ENCODE measurements at places on chromosomes 16 and 17.
A peak's percentile ranks its signal among the peaks of the same experiment; 100 is the strongest.

- no peaks in the 10 kb centered on the region for H3K27me3 ChIP-seq
- H3K4me3 ChIP-seq: no peak overlapping the region
- H3K36me3 ChIP-seq: peaks cover 62% of the 10 kb centered on the region
- peaks cover 8% of the 10 kb centered on the region for H3K4me1 ChIP-seq
- H3K27ac ChIP-seq: peak overlapping the region; percentile 58
- DNase-seq: no peak
Observed at GRCh38 chr17:4100883-4101756, 41.7 kb downstream of the ZZEF1 start.

DNA sequence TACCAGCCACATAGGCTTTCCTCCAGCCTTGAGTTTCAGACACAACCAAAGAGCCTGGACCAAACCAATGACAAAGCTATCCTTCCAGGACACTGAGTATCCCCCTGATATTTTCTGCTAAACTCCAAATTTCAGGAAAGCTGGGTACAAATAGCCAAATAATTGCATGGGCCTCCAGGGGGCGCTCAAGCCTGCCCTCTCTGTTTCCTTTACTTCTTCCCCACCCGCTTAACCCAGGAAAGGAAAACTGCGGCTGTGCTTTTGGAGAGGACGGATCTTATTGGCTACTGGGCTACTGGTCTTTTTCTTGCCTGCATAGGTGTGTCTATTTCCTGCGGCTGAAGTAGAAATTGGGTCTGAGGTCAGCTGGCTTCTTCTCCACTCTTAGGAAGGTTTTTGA is 30.1 kb downstream of the GNGT2 start:
- no peak overlapping the region for H3K4me3 ChIP-seq
- H3K27me3 ChIP-seq: no peaks in the 10 kb centered on the region
- no peaks in the 10 kb centered on the region for H3K4me1 ChIP-seq
- no peaks in the 10 kb centered on the region for H3K36me3 ChIP-seq
- DNase-seq: no peak

GRCh38 chr16:24918641-24919040 is 72.9 kb downstream of the SLC5A11 start:
- no peaks in the 10 kb centered on the region for H3K4me1 ChIP-seq
- no peak overlapping the region for H3K27ac ChIP-seq
- H3K27me3 ChIP-seq: no peaks in the 10 kb centered on the region

DNA sequence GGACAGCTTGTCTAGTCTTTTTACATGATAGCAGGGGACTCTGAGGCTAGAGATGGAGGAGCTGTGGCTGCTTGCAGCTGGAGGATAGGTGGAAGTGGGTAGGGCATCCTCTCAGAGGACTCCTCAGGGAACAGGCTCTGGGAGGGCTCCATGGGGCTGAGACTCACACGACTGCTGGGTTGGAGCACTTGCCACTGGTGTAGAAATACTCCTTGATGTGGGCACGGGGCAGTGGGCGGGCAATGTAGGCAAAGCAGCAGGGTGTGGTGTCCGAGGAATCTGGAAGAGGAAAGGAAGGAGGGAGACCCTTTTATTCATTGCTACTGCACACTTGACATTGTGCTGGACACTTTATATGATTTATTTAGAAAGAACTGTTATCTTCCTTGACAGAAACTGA is 1.8 kb downstream of the CCL5 start:
- H3K4me1 ChIP-seq: no peaks in the 10 kb centered on the region
- H3K27me3 ChIP-seq: no peaks in the 10 kb centered on the region
- H3K27ac ChIP-seq: no peak overlapping the region

GRCh38 chr17:33116021-33116551 is 124.4 kb downstream of the SPACA3 start:
- H3K27ac ChIP-seq: no peak overlapping the region
- DNase-seq: no peak
- H3K36me3 ChIP-seq: no peaks in the 10 kb centered on the region

GRCh38 chr16:71369494-71369893 is 11.0 kb downstream of the CALB2 start:
- no peaks in the 10 kb centered on the region for H3K27me3 ChIP-seq
- no peak for DNase-seq
- no peak overlapping the region for H3K4me3 ChIP-seq
- H3K4me1 ChIP-seq: no peaks in the 10 kb centered on the region
- H3K27ac ChIP-seq: no peak overlapping the region

DNA sequence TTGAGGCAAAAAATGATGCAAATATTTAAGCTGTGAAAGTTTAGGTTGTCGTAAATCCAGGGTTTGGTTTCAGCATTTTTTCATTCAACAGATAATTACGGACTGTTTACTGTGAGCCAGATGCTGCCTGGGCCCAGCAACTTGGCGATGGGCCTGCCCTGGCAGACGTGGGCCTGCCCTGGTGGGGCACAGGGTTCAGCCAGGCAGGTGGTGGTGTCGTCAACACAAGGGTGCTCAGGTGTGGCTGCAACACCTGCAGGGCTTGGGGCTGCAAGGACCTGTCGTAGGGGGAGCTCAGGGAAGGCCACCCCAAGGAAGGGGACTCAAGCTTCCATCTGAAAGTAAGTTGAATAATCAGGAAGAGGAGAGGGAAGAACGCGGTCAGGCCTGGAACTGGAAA is 15.1 kb downstream of the ZC3H18 start:
- no peaks in the 10 kb centered on the region for H3K4me1 ChIP-seq
- H3K36me3 ChIP-seq: no peaks in the 10 kb centered on the region
- DNase-seq: no peak
- H3K27ac ChIP-seq: no peak overlapping the region
- no peak overlapping the region for H3K4me3 ChIP-seq
- no peaks in the 10 kb centered on the region for H3K27me3 ChIP-seq

- H3K4me3 ChIP-seq: no peak overlapping the region
- H3K4me1 ChIP-seq: peaks cover 34% of the 10 kb centered on the region
- no peak for DNase-seq
Observed at GRCh38 chr16:75458439-75458838, 6.0 kb downstream of the TMEM170A start.

GRCh38 chr17:2656283-2656682 is 55.3 kb downstream of the CLUH start:
- no peak for DNase-seq
- no peak overlapping the region for H3K4me3 ChIP-seq
- H3K27me3 ChIP-seq: no peaks in the 10 kb centered on the region
- H3K27ac ChIP-seq: no peak overlapping the region
- no peaks in the 10 kb centered on the region for H3K36me3 ChIP-seq

DNA sequence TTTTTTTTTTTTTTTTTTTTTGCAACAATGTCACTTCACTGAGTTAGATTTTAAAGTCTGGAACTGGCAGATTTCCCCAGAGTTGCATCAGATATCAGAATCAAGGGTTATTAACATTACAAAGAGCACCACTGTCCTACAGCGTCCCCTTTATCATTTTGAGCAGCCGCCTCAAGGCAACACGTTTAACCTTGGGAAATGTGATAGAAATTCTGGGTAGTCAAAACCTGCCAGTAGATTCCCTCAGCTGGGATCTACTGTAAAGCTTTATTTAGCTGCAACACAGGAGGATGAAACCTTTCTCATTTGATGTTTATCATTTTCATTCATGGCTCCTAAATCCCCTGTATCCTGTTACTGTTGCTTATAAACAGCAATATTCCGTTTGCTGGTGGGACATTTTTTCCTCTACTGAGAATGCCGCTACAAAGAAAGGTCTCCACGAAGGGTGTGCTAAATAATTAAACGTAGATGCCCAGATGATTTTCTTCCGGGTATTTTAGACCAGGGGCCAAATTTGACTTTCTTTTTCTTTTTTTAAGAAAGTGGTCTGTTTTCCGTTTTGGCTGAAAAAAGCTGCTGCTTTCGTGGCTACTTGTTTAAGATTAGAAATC is 436.1 kb upstream of the GOT2 start:
- no peak for DNase-seq
- no peaks in the 10 kb centered on the region for H3K36me3 ChIP-seq
- no peaks in the 10 kb centered on the region for H3K4me1 ChIP-seq
- no peak overlapping the region for H3K27ac ChIP-seq
- H3K27me3 ChIP-seq: no peaks in the 10 kb centered on the region
- H3K4me3 ChIP-seq: no peak overlapping the region

- peaks cover 5% of the 10 kb centered on the region for H3K4me1 ChIP-seq
- DNase-seq: no peak
- no peaks in the 10 kb centered on the region for H3K27me3 ChIP-seq
- H3K36me3 ChIP-seq: no peaks in the 10 kb centered on the region
- H3K4me3 ChIP-seq: no peak overlapping the region
Observed at GRCh38 chr16:77353587-77354263, 81.1 kb downstream of the ADAMTS18 start.

DNA sequence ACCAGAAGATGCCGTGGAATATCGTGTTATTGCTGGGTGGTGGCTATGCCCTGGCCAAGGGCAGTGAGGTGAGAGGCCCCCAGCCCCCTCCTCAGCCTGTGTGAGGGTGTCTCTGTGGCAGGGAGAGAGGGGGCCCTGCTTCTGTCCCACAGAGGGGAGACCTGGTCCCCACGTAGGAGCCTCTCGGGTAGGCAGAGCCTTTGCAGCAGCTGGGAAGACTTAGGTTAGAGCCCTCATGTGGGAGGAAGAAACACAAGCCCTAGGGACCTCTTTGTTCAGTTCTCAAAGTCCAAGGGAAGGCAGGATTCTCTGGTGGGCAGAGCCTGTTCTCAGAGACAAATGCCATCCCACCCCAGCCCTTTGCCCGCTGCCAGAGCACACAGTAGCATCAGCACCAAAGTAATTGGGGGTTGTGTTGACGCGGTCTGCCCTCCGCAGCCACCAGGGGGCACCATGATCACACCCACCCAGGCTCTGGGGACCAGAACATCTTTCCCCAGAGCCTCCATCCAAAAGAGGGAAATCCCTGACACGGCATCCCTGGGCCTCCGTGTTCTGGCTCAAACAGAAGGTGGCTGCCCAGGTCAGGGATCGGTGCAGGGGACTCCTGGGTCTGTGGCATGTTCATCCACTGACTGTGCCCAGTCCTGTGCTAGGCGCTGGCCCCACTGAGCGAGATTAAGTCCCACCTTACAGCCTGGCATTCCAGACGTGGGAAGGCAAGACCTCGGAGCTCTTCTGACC is 11.5 kb upstream of the FOXN1 start:
- H3K36me3 ChIP-seq: no peaks in the 10 kb centered on the region
- peaks cover 14% of the 10 kb centered on the region for H3K4me1 ChIP-seq
- no peak overlapping the region for H3K27ac ChIP-seq
- H3K4me3 ChIP-seq: no peak overlapping the region
- no peak for DNase-seq

DNA sequence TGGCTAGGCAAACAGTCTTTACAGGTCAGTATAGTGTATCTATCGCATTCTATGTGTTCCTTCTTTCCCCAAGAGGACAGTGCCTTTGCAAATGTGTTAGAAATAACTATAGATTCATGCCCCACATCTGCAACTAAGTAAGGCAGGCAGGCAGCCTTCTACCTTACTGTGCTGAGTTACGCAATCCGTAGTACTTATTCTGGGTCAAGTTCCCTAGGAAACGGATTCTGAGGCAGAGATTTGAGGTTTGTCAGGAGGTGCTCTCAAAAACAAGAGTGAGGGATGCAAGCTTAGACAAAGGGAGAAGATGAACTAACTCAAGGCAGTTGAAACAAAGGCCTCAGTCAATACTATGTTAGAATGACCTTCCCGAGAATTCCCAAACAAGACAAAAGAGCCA is 12.7 kb upstream of the ANKFY1 start:
- no peak overlapping the region for H3K4me3 ChIP-seq
- H3K4me1 ChIP-seq: no peaks in the 10 kb centered on the region
- no peak for DNase-seq

GRCh38 chr17:31523862-31524730 is 132.6 kb downstream of the RAB11FIP4 start:
- no peak overlapping the region for H3K4me3 ChIP-seq
- no peak for DNase-seq
- no peaks in the 10 kb centered on the region for H3K27me3 ChIP-seq
- peaks cover 12% of the 10 kb centered on the region for H3K36me3 ChIP-seq

DNA sequence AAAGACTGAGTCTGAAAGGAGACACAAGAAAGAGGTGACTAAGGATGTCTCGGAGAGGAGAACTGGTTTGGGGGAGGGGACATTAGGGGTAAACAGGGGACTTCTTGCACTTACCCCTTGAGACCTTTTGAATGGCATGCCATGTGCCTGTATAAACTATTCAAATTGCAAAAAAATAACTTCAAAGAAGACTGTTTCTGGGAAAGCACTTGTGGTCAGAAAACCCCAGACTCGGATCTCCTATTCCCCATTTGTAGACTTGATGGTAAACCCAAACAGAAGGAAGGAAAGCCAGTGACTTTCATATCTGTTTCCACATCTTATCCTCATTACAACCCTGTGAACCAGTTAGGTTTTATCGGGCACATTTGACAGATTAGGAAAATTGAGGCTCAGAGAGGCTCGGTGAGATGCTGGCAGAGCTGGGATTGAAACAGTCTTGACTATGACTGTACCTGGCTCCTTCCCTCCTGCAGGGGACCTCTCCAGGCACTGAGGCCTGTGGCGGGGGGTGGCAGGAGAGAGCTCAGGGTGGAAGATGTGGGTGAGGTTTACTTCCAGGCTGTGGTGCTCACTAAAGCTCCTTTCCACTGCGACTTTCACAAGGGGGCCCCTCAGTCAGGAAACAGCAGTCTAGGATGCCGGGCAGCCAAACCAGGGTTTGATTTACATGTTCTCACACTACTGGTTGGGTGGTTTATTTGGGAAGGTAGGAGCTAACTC is 30.5 kb upstream of the PLCG2 start:
- H3K4me1 ChIP-seq: peaks cover 10% of the 10 kb centered on the region
- DNase-seq: no peak
- H3K27me3 ChIP-seq: no peaks in the 10 kb centered on the region
- no peaks in the 10 kb centered on the region for H3K36me3 ChIP-seq
- no peak overlapping the region for H3K4me3 ChIP-seq
- H3K27ac ChIP-seq: no peak overlapping the region

- no peaks in the 10 kb centered on the region for H3K36me3 ChIP-seq
- H3K27me3 ChIP-seq: no peaks in the 10 kb centered on the region
- no peak for DNase-seq
- H3K4me1 ChIP-seq: no peaks in the 10 kb centered on the region
Observed at GRCh38 chr17:78960928-78961327, 18.8 kb downstream of the LGALS3BP start.

DNA sequence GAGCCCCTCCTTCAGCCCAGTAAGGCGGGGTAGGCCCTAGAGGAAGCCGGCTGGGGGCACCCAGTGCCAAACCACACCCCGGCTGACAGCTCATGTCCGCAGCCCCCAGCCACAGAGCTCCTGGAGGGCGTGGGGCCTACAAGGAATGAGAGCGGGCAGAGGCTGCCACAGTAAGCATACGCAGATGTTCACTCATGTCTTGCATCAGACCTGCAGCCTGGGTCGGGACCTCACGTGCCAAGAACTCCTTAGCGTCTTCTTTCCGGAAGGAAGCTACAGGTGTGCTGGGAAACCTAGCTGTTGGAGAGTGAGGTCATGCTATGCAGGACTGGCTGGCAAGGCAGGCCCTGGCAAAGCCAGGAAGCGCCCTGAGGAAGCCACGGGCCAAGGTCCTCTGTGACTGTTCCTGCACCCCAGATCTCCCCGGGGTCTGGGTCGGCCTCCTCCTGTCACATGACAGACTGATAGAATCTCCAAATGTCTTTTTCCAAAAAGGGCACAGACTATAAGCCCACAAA is 1.6 kb downstream of the ZNF598 start:
- H3K4me3 ChIP-seq: peak overlapping the region; percentile 94
- peaks cover 68% of the 10 kb centered on the region for H3K4me1 ChIP-seq
- no peaks in the 10 kb centered on the region for H3K27me3 ChIP-seq
- no peak for DNase-seq
- peak overlapping the region; percentile 85 for H3K27ac ChIP-seq

GRCh38 chr16:75099738-75100602 is 16.6 kb downstream of the LDHD start:
- H3K36me3 ChIP-seq: no peaks in the 10 kb centered on the region
- peaks cover 48% of the 10 kb centered on the region for H3K4me1 ChIP-seq
- H3K27ac ChIP-seq: peak overlapping the region; percentile 24
